ENCODE measurements at places on chromosomes 3 and 15.
A peak's percentile ranks its signal among the peaks of the same experiment; 100 is the strongest.

DNA sequence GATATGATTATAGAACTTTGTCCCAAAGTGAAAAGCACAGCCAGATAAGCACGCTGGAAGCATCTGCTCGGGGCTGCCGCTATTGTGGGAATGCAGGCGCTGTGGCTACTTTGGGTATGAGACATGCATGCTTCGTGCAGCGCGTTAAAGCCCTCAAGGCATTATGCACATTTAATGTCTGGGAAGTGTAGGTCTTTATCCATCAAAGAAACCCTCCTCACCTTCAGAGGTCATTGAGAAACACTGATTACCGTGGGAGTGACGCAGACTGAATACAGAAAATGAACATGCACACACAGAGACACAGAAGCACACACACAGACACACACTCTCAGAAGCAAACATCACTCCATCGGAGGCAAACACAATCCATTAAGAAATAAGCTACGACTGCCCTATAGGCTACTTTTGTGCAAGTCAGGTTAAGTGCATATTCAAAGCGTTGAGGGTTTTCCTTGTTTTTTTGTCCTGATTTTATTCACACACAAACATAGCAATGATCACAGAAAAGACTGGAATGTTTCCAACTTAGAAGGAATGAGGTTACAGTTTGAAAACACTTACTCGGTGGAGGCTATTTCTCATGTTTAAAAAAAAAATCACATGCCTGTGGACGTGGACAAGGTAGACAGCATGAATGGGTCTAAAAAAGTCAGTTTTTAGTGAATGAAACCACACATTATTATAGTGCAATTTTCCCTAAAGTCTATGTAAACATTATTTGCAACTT lies 68.5 kb downstream of the PLCH1 start:
- no peak for DNase-seq

DNA sequence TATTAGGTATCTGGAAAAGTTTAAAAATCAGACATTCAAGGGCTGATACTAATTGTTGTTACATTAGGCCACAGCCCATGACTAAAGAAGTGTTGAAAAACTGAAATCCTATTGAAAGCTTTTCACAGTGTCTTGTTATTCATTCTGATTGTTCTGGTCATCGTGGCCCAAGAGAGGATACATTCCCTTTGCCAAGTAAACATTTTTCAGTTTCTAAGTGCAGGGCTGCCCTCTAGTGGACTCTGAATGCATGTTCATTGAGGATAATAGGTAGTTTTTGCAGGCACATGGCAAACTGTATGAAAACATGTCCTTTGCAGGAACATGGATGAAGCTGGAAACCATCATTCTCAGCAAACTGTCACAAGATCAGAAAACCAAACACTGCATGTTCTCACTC lies 181.1 kb downstream of the MYRIP start:
- DNase-seq: no peak

- DNase-seq: no peak
Measured at GRCh38 chr15:77476995-77477394, 56.3 kb downstream of the HMG20A start.

DNA sequence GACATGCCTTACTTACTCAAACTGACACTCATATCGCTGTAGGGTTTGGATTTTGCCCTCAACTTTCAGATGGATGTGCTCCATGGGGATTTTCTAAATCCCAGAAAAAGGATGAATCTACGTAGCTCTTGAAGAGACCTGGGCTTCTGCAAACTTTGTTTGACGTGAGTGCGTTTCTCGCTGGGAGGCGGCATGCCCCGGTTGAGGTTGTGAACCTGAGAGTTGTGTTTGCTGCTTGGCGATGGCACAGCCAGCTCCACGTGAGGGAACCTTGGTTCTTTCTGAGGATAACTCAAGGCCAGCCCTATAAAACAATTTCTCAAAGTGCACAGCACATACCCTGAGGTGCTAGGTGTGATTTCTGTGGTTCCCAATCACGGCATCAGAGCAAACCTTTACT lies 209.5 kb downstream of the ADAMTS17 start:
- DNase-seq: no peak

GRCh38 chr3:159763602-159764489 lies 224.8 kb upstream of the IL12A start:
- no peak for DNase-seq

GRCh38 chr3:119099785-119100184 lies 46.2 kb upstream of the TEX55 start:
- no peak for DNase-seq

GRCh38 chr15:73227433-73228056 lies 141.2 kb downstream of the HCN4 start:
- DNase-seq: no peak

- DNase-seq: peak; percentile 55
Measured at GRCh38 chr3:114221165-114221880, 16.1 kb downstream of the ZNF80 start.

GRCh38 chr3:158702815-158703481 lies 29.3 kb downstream of the RARRES1 start:
- DNase-seq: no peak

- DNase-seq: peak; percentile 67
Measured at GRCh38 chr3:101635954-101636798, 40.8 kb downstream of the ZBTB11 start.

DNA sequence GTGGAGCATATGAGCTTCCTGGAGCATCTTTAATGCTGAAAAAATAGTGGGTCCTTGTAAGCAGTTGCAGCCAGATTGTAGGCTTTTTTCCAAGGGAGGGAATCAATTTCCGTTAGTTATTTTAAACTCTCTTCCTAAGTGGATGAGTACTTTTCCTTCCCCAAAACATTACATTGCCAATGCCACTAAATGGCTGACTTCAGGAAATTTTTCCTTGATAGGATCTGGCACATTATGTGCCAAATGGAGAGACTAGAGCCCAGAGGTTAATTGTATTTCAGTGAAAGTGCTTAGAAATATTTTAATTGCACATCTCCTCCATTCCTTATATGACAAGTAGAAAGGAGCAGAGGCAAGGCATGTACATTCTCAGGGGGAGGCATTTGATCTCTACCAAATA lies 83.5 kb downstream of the TNFAIP8L3 start:
- no peak for DNase-seq

DNA sequence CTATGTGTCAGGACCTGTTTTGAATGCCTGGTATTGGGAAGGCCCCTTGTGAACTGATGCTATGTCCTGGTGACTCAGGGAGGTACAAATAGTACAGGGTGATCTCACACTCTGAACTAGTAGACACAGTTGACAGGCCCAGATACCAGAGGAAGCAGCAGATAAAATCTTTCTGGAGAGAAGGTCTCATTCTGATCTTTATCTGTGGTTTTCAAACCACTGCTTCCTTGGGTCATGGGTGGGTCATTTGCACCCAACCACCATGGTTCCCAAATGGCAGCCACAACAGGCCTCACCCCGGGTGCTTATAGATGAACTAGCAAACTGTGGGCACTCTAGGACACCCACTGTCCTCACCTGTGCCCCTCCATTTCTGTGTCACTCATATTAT lies 43.4 kb downstream of the PXYLP1 start:
- no peak for DNase-seq

GRCh38 chr3:182370949-182371348 lies 422.4 kb upstream of the ATP11B start:
- no peak for DNase-seq

GRCh38 chr3:149534671-149535332 lies 60.3 kb downstream of the TM4SF4 start:
- DNase-seq: no peak

- DNase-seq: no peak
Measured at GRCh38 chr3:144762091-144762490, 790.5 kb downstream of the DIPK2A start.

- no peak for DNase-seq
Measured at GRCh38 chr3:158683230-158683962, 10.9 kb upstream of the LXN start.

GRCh38 chr15:56537881-56538280 lies 72.9 kb upstream of the MNS1 start:
- DNase-seq: no peak

DNA sequence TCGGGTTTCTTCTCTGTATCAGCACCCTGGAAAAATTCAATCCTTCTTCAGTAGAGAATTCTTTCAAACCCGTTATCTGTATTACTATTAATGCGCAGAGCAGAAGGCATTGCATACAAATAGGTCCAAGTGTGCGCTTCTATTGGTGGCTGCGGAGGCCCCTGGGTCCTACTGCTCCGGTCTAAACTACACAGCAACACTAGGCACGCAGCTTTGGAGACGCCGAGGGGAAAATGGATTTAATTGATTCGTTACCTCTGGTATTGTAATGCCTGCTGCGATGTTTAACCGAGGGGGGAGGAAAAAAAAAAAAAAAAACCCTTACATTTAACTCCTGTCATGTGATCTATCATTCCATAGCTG lies at the start of gene ROBO1:
Gene ROBO1 (minus strand): TSS at position 94 of the 363 bp plus-strand sequence.
- no peak for DNase-seq

- DNase-seq: no peak
Measured at GRCh38 chr15:79315623-79316328, 4.9 kb downstream of the TMED3 start.

DNA sequence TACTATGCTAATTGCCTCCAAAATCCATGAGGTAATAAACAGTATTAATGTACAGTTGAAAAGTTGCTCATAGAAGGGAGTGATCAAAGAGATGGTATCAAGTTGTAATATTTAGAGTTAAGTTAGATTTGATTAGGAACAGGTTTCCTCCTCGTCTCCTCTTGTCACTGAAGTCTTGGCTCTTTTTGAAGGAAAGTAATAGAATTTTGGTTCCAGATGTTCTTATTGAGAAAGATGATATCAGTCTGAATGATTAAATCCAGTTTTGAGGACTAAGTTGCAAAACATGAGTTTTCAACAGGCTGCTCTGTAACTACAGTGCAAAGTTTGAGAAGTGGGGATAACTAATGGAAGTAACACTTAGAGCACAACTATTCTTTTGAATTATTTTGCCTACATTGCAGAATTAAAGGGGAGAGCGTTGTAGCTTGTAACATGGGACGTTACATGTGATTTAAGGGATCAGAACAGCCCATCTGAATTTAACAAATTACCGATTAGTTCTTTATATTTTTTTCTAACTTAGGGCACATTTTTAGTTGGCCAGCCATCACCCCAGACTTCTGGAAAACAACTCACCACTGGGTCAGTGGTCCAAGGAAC lies 48.3 kb downstream of the MAP6D1 start:
- DNase-seq: no peak

- no peak for DNase-seq
Measured at GRCh38 chr3:24299246-24299805, 195.3 kb downstream of the THRB start.

GRCh38 chr3:128933213-128933921 lies 53.9 kb downstream of the ACAD9 start:
- no peak for DNase-seq

GRCh38 chr3:71400986-71401451 lies 182.5 kb downstream of the FOXP1 start:
- DNase-seq: no peak

GRCh38 chr15:100721758-100722550 lies 119.6 kb downstream of the ASB7 start:
- DNase-seq: no peak

DNA sequence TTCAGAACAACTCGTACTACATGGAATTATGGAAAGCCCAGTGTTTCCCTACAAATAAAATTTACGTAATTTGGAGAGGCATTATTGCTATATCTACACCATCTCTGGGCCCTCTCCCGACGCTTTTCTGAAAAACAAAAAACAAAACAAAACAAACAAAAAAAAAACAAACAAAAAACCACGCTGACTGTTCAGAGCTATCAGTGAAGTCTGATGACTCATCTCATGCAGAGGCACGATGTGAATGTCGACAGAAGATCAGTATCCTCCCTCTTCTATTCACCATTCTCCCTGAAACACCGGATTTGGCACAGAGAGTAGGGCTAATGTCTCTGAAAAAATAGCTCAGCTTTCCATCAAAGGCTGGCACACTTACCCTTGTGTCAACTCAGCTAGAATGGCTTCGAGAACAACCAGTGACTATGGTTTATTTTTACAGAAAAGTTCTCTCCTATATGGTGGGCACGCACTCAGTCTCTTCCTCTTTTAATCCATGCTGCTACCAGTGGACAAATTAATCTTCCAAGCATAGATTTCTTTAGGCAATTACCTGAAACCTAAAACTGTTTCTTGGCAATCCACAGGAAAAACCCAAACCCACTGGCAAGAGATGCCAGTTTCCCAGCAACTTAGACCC lies 1.5 kb downstream of the CRBN start:
- no peak for DNase-seq

DNA sequence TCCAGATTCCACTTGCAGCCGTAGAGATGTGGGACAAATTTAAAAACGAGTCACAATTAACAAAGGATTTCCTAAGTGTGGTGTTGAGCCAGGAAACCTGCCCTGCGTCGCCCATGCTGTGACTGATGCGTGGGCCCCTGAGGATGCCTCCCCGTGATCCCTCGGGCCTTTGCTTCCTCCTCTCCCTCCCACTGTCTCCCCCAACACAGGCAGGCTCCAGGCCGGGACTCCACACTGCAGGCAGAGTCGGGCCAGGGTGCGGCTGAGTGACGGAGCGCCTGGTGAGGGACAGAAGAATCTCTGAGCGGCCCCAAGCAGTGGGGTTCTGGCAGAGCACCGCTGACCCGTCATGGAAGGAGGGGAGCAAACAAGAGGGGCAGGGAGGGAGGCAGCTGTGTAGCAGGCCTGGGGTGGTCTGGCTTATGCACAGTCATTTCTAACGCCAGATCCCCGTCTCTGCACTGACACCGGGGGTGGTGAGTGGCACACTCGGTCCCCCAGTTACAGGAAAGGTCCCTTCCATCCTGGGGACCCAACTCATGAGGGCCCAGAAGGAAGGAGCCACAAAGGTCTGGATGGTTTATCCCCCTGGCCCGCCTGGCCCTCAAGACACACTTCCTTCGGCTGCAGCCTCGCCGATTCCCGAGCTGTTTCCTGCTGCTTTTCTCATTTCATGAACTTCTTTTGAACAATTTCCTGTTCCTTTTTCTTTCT lies 91.0 kb downstream of the XXYLT1 start:
- DNase-seq: no peak

GRCh38 chr3:2931265-2931664 lies 178.9 kb downstream of the IL5RA start:
- no peak for DNase-seq

- DNase-seq: no peak
Measured at GRCh38 chr3:146843476-146843875, 238.3 kb upstream of the PLSCR5 start.

- no peak for DNase-seq
Measured at GRCh38 chr3:119351581-119351980, 57.4 kb downstream of the ARHGAP31 start.

DNA sequence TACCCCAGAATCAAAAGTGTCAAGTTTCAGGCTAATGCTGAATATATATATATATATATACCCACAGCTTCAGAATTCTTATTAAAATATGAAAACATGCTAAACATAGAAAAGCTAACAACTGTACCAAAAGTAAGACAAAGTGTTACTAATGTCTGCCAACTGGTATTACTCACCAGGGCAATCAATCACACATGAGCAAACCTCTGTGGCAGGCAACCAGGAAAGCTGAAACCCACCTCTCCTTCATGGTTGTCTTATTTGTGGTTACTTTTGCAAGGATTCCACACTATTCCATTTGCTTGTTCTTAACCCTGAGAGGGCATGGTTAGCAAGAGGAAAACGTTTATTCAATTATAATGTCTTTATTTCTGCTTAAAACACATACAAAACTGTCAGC lies 512.3 kb upstream of the MDFIC2 start:
- no peak for DNase-seq

GRCh38 chr3:124995460-124995994 lies 60.3 kb downstream of the HEG1 start:
- peak; percentile 41 for DNase-seq

All from activated CD4-positive, alpha-beta T cell treated with anti-CD3 and anti-CD28 coated beads for 4 hours (primary cell).